ENCODE measurements at places on chromosomes 13 and 19. TPM values are rescaled to one million over a fixed set of nuclear protein-coding genes. Genes with fewer than 3 reads are reported as not detected.

DCT gene
- total RNA-seq = not detected

C13orf42 gene
- 17.6 TPM for total RNA-seq

CBY2 gene
- total RNA-seq = not detected

CNN2 gene
- total RNA-seq = 469 TPM

CDX2 gene
- total RNA-seq = not detected

NPAS1 gene
- 15.6 TPM for total RNA-seq

CDK8 gene
- 38.1 TPM for total RNA-seq

CATSPERD gene
- not detected for total RNA-seq

KLHL1 gene
- total RNA-seq = 0.25 TPM

SHD gene
- 2.8 TPM for total RNA-seq

POLR1D gene
- 135 TPM for total RNA-seq

GRCh38 chr19:41373993-41374392 is 2.3 kb upstream of the TMEM91 start:
- no peak overlapping the region for H3K27ac ChIP-seq
- H3K27me3 ChIP-seq = no peaks in the 10 kb centered on the region
- H3K36me3 ChIP-seq = no peaks in the 10 kb centered on the region
- DNase-seq = no peak

- peaks cover 40% of the 10 kb centered on the region for H3K36me3 ChIP-seq
- no peaks in the 10 kb centered on the region for H3K27me3 ChIP-seq
- H3K27ac ChIP-seq = no peak overlapping the region
Measured at GRCh38 chr19:3660493-3661219, 34.1 kb upstream of the CACTIN start.

DNA sequence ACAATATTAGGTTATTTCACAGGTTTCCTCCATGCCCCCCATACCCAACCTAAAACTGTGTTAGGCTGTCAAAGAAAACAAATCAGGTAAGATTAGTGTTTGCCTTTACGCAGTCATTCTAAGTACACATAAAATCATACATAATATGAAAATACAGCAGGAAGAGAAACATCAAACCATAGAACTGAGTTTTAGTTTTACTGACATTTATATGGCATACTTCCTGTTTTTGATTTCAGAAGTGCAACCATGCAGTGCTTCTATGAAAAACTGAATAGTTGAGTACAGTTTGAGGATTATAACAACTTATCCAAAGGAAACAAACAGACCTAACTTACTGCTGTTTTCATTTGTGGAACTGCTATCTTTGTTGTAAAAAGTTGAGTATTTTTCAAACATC is 91.3 kb downstream of the KCNRG start:
- no peaks in the 10 kb centered on the region for H3K36me3 ChIP-seq
- no peak for DNase-seq
- no peaks in the 10 kb centered on the region for H3K4me1 ChIP-seq
- H3K27me3 ChIP-seq = no peaks in the 10 kb centered on the region
- no peak overlapping the region for H3K4me3 ChIP-seq

DNA sequence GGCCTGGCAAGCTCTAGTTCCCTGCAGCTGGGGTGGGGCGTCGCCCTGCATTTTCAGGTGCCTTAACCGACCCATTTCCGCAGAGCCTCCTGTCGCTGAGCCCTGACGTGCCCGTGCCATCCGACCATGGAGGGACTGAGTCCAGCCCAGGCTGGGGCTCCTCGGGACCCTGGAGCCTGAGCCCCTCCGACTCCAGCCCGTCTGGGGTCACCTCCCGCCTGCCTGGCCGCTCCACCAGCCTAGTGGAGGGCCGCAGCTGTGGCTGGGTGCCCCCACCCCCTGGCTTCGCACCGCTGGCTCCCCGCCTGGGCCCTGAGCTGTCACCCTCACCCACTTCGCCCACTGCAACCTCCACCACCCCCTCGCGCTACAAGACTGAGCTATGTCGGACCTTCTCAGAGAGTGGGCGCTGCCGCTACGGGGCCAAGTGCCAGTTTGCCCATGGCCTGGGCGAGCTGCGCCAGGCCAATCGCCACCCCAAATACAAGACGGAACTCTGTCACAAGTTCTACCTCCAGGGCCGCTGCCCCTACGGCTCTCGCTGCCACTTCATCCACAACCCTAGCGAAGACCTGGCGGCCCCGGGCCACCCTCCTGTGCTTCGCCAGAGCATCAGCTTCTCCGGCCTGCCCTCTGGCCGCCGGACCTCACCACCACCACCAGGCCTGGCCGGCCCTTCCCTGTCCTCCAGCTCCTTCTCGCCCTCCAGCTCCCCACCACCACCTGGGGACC is 1.2 kb downstream of the ZFP36 start:
- H3K4me3 ChIP-seq = peak overlapping the region; percentile 95
- no peak overlapping the region for H3K27ac ChIP-seq
- H3K27me3 ChIP-seq = no peaks in the 10 kb centered on the region
- peaks cover 4% of the 10 kb centered on the region for H3K36me3 ChIP-seq
- peaks cover 9% of the 10 kb centered on the region for H3K4me1 ChIP-seq

GRCh38 chr19:14536926-14537692 is 7.7 kb downstream of the TECR start:
- H3K4me1 ChIP-seq = no peaks in the 10 kb centered on the region
- H3K27ac ChIP-seq = peak overlapping the region; percentile 32
- H3K36me3 ChIP-seq = no peaks in the 10 kb centered on the region
- H3K4me3 ChIP-seq = peak overlapping the region; percentile 60

DNA sequence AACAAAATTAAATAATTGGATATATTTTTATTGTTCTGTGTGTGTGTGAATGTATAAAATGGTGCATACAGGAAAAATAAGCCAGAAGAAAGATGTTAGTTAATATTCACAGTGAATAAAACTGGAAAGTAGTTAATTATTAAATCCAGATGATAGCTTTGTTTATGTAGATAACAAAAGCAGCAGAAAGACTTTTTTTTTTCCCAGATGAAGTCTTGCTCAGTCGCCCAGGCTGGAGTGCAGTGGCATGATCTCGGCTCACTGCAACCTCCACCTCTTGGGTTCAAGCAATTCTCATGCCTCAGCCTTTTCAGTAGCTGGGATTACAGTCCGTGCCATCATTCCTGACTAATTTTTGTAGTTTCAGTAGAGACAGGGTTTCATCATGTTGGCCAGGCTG is 140.1 kb downstream of the ZNF486 start:
- no peaks in the 10 kb centered on the region for H3K36me3 ChIP-seq
- DNase-seq = no peak
- no peak overlapping the region for H3K4me3 ChIP-seq
- no peaks in the 10 kb centered on the region for H3K27me3 ChIP-seq

GRCh38 chr19:58154287-58154678 is 3.7 kb upstream of the ZNF329 start:
- H3K27me3 ChIP-seq = no peaks in the 10 kb centered on the region
- peak overlapping the region; percentile 92 for H3K4me3 ChIP-seq
- no peaks in the 10 kb centered on the region for H3K4me1 ChIP-seq
- peak overlapping the region; percentile 2 for H3K27ac ChIP-seq
- DNase-seq = no peak
- H3K36me3 ChIP-seq = no peaks in the 10 kb centered on the region

GRCh38 chr13:110944121-110944967 is 29.5 kb upstream of the ANKRD10 start:
- peak; percentile 69 for DNase-seq
- H3K36me3 ChIP-seq = no peaks in the 10 kb centered on the region
- no peaks in the 10 kb centered on the region for H3K27me3 ChIP-seq

DNA sequence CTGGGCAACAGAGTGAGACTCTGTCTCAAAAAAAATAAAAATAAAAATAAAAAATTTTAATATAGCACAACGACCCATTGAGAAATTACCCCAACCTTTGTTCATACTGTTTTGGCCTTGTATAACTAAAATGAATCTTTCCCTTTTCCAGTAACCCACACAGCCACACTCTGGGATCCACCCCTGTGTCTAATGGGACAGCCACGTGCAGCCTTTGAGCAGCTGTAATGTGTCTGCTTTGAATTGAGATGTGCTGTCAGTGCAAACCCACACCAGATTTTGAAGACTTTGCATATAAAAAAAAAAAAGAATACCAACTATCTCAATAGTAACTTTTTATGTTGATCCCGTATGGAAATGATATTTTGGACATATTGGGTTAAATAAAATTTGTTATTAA is 112.7 kb upstream of the UBL3 start:
- DNase-seq = no peak
- H3K27ac ChIP-seq = no peak overlapping the region
- no peaks in the 10 kb centered on the region for H3K27me3 ChIP-seq
- no peaks in the 10 kb centered on the region for H3K4me1 ChIP-seq

DNA sequence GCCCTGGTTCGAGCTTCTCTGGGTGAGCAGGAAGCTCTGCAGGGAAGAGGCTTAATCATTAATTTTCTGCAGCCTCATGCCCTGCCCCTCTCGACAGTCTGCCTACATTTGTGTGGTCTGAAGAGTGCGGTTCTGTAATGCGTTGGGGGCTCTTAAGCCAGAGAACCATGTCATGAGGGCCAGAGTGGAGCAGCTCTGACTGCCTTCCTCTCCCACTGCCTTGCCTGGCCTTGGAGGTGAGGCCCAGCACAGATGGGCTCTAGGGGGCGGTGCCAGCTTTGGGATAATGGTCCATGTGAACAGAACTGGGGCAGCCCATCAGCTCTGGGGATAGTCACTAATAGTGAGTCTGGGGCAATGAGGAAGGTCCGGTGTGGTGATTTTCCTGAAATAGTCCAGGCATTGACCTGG is 5.7 kb downstream of the FGF9 start:
- H3K36me3 ChIP-seq = no peaks in the 10 kb centered on the region
- no peak overlapping the region for H3K4me3 ChIP-seq
- no peak overlapping the region for H3K27ac ChIP-seq
- H3K4me1 ChIP-seq = peaks cover 4% of the 10 kb centered on the region
- peaks cover 53% of the 10 kb centered on the region for H3K27me3 ChIP-seq

DNA sequence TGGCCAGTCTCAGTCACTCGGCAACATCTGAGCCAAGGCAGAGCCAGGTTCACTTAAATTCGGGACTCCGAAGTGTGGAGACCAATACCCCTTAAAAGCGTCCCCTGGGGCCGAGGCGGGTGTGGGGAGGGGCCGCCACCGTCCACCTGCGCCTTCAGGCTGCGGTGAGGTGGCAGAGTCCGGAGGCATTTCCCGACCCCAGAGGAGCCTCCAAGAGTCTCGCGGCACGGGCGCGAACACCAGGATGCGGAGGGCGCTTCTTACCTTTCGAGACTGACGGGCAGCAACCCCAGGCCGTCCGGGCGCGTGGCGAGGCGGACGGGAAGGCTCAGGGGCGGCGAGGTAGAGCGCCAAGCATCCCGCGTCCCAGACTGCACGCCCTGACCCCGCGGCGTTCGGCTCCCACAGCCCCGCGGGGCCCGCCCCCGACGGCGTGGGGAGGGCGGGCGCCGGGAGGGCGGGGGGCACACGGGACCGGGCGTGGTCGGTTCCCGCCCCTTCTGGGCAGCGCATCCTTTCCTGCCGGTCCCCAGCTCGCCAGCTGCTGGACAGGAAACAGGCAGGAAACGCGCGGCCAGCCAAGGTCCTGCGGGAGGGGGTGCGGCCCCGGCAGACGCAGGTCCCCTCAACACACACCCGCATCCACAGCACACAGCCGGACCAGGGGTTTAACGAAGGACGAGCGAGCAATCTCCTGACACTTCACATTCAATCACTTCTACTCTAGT is at the start of gene THSD1:
Gene THSD1 (minus strand): TSS at position 406 of the 728 bp plus-strand sequence. CDS start 3,572 bp downstream, outside the sequence.
- peaks cover 4% of the 10 kb centered on the region for H3K36me3 ChIP-seq
- peak; percentile 78 for DNase-seq
- H3K27ac ChIP-seq = no peak within 1 kb of the TSS
- peak within 1 kb of the TSS; percentile 81 for H3K4me3 ChIP-seq
- peaks cover 32% of the 10 kb centered on the region for H3K27me3 ChIP-seq
- no peaks in the 10 kb centered on the region for H3K4me1 ChIP-seq

GRCh38 chr13:109241160-109241559 is 545.2 kb downstream of the IRS2 start:
- no peak overlapping the region for H3K27ac ChIP-seq
- peaks cover 9% of the 10 kb centered on the region for H3K4me1 ChIP-seq
- no peaks in the 10 kb centered on the region for H3K27me3 ChIP-seq
- no peak overlapping the region for H3K4me3 ChIP-seq
- DNase-seq = no peak

GRCh38 chr19:2774083-2774679 is 8.9 kb downstream of the SGTA start:
- H3K27me3 ChIP-seq = no peaks in the 10 kb centered on the region
- H3K4me3 ChIP-seq = no peak overlapping the region
- DNase-seq = no peak
- H3K36me3 ChIP-seq = peaks cover 17% of the 10 kb centered on the region

DNA sequence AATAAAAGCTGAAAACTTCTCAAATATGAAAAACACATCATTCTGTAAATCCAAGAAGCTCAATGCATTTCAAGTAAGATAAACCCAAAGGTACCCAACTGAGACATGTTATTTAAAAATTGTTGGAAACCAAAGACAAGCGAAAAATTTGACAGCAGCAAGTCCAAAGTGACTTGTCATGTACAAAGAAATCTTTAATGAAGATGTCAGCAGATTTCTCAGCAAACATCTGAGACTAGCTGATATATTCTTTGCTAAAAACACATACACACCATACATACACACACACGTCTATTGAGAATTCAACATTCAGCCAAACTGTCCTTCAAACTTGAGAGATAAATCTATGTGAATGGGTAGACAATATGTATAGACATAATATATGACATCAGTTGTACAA is 5.7 kb upstream of the ZNF222 start:
- no peaks in the 10 kb centered on the region for H3K36me3 ChIP-seq
- H3K27me3 ChIP-seq = peaks cover 50% of the 10 kb centered on the region
- no peak overlapping the region for H3K4me3 ChIP-seq
- H3K27ac ChIP-seq = no peak overlapping the region
- DNase-seq = no peak
- no peaks in the 10 kb centered on the region for H3K4me1 ChIP-seq

- H3K27ac ChIP-seq = no peak overlapping the region
- H3K4me3 ChIP-seq = no peak overlapping the region
- H3K4me1 ChIP-seq = no peaks in the 10 kb centered on the region
- no peaks in the 10 kb centered on the region for H3K27me3 ChIP-seq
- DNase-seq = no peak
- H3K36me3 ChIP-seq = no peaks in the 10 kb centered on the region
Measured at GRCh38 chr13:65660731-65661130, 1569.4 kb downstream of the PCDH9 start.

DNA sequence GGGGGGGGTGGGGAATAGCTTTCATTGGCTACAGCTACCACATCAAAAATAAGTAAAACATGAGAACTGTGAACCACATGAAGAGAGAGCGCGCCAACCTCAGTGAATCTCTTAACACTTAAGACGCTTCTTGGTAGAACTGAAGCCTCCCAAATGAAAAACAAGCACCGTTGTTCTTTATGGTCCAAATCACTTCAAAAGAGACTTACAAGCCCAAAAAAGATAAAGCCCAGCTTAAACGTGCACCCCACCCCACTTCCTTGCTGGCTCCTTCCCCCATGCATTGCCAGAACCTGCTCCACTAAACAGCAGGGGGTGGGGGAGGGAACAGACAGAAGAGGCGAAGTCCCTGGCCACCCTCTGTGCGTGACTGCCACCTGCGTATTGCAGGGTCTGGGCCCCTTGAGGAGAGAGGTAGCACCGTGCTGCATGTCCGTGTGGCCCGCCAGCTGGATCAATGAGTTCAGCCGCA is 479.1 kb downstream of the FOXO1 start:
- no peaks in the 10 kb centered on the region for H3K36me3 ChIP-seq
- H3K4me1 ChIP-seq = peaks cover 16% of the 10 kb centered on the region
- H3K4me3 ChIP-seq = no peak overlapping the region
- no peak overlapping the region for H3K27ac ChIP-seq

Data from endodermal cell (in vitro differentiated cells).